ENCODE measurements at places on chromosomes 4 and X.
A peak's percentile ranks its signal among the peaks of the same experiment; 100 is the strongest.

- no peak for DNase-seq
Measured at GRCh38 chr4:8009710-8010511, 70.2 kb upstream of the AFAP1 start.

- no peak for DNase-seq
Measured at GRCh38 chr4:42865572-42866189, 26.8 kb upstream of the GRXCR1 start.

DNA sequence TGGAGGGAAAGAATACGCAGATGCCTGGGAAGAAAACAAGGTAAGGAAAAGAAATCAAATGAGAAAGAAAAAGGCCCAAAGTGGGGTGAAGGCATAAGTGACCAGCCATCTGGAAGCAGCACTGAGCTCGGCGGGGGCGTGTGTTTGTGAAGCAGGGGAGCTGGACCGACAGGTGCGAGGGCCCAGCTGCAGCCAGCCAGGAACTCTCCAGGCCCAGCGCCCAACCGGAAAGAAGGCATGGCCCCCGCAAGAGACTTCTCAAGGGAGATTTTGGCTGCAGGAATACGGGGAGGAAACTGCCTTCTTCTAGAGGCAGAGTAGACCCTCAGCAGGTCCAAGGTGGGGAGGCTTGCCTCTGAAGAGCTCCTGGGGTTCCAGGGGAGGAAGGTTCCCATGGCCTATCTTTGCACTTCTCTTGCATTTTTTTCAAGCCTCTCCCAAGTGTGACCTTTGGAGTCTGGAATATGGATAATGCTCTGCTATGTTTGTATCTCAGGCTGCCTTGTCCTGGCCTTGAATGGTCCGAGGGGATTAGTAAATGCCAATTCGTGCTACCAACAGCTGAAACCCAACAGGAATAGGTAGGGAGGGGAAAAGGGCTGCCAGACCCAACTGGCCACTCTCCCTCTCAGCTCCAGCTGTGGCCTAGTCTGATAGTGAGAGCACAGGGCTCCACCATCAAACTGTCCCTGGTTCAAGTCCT, 10.8 kb upstream of the CITED1 start:
- DNase-seq: no peak

- DNase-seq: no peak
Measured at GRCh38 chr4:121554382-121554781, 142.4 kb downstream of the ANXA5 start.

DNA sequence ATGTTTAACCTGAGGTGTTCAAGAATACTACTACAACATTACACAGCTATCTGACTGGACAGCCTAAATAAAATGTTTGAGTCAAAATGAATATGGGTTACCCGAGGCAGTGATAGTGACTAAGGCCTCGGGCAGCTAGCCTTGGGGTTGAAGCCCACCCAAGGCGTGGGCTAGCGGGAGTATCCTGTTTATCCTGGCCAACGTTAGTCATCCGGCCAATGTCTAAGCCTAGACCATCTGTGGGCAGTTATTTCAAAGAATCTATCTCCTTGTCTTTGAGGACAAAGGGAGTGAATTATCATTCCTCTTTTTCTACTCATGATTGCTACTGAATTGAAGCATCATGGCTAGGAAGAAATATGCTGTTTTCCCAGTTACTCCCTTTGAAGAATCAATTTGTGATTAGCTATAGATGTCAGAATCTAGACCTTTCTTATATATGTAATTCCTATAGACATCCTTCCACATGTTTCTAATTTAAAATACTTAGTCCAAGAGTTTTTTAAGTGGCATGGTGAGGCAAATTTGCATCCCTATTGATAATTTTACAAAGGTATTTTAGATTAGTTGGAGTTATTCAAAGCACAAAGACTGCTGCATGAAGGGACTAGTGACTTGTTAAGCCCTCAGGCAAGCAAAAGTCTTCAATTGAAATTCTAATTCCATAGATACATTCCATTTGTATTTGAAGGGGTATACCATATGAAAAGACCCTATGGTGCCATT, 6.0 kb upstream of the PDGFC start:
- DNase-seq: no peak

- DNase-seq: no peak
Measured at GRCh38 chr4:17624821-17625220, 10.4 kb downstream of the MED28 start.

DNA sequence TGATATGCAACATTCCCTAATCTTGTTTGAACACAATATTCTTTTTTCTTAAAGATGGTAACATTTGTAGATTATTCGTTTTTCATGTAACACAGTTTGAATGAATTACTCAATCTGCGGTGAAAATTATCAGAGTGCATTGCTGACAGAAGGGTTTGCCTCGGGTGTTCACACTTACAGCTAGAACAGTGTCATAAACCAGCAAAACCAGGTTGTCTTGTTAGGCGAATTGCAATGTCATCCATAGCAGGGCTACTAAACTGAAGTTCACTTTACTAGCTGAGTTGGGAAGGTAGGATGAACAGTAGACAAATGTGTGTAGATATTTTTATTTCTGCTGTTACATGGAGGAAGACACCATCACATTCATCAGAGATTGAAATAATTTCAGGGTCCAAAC, 98.9 kb downstream of the SLC39A8 start:
- DNase-seq: no peak

DNA sequence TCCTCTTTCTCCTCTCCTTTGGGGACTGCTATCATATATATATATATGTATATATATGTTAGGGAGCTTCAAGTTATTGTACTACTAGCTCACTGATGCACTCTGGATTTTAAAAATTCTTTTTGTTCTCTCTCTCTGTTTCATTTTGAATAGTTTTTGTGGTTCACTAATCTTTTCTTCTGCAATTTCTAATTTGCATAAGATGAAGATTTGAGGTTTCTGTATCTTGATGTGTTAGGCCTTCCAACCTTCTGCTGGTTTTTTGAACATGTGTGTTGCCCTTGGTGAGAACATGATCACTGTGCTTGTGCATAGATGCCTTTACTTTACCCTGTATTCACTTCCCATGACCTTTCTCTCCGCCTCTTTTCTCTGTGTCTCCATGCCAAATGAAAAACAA, 7.8 kb upstream of the ZNF718 start:
- no peak for DNase-seq

- DNase-seq: no peak
Measured at GRCh38 chrX:111869639-111870034, 6.3 kb upstream of the TRPC5OS start.

DNA sequence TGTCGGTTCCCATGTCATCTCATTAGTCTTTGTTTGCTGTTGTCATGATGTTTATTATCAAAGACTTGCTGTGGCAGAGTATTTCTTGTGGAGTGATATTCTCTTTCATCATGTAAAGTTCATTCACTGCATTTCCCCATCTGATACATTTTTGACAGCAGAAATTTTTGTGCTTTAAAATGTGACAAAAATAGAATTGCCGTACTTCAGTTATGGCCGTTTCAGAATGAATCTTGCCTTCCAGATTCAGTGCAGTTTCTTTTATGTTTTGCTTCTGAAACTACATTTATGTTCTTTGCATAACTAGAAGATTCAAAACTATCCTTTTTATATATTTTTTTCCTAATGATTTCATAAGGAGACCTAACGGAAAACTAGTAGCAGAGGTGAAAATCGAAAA, 10.0 kb downstream of the CSTF2 start:
- no peak for DNase-seq

- no peak for DNase-seq
Measured at GRCh38 chr4:61431131-61431530, 231.0 kb downstream of the ADGRL3 start.

- DNase-seq: no peak
Measured at GRCh38 chr4:57501720-57502119, 391.5 kb upstream of the IGFBP7 start.

GRCh38 chrX:74498924-74499323, 77.6 kb downstream of the SLC16A2 start:
- no peak for DNase-seq

GRCh38 chr4:65552057-65552456, 118.2 kb downstream of the EPHA5 start:
- no peak for DNase-seq

DNA sequence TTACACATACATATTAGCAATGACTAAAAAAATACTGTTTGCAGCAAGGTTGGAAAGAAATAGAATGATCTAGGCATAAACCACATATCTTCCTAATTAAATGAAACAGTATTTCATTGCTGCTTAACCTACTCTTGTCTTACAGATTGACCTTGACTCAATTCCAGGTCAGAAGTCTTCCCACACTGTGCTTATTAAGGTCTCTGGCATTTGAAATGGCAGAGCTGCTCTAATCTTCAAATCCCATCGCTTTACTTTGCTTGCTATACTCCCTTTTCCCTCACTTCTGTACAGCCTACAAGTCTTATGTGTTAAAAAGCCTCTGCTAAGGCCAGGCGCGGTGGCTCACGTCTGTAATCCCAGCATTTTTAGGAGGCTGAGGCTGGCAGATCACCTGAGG, 424.5 kb downstream of the RPA4 start:
- no peak for DNase-seq

DNA sequence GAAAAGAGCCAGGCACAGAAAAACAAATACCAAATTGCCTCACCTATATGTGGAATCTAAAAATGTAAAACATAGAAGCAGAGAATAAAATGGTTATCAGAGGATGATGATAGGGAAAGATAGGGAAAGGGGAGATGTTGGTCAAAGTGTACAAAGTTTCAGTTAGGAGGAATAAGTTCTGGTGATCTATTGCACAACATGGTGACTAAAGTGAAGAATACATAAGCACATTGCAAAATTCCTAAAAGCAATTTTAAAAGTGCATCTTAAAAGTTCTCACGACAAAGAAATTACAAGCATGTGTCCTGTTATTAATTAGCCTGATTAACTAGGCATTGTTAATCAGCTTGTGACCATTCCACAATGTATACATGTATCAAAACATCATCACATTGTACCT, 136.0 kb downstream of the GABRG1 start:
- DNase-seq: no peak

DNA sequence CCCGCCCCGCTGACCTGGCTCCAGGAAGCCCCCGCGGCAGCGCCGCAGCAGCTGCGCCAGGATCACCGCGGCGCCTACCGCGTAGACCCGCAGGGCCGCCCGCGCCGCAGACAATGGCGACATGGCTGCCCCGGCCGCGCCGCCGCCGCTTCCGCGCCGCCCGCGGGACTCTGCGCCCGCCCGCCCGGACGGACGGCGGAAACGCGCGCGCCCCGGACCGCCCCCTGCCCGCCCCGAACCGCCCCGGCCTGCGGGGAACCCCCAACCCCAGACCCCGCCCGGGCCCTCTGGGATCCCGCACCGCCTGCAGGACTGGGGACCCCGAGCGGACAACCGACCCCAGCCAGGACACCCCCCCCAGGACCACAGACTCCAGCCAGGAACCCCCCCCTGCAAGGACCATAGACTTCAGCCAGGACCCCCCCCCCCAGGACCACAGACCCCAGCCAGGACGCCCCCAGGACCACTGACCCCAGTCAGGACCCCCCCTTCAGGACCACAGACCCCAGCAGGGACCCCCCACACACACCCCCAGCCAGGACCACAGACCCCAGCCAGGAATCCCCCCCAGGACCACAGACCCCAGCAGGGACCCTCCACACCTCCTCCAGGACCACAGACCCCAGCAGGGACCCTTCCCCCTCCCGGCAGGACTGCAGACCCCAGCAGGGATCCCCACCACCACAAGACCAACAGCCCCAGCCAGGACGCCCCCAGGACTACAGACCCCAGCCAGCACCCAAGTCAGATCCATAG, at the start of the genes DHRSX and ZBED1:
Gene DHRSX, minus strand, starts transcription at position 174 of the 756 bp plus-strand sequence. Its CDS starts 51 bp downstream, at position 123.
Gene ZBED1, minus strand, starts transcription at position 174 of the 756 bp plus-strand sequence. CDS start 10,257 bp downstream, outside the sequence.
- peak; percentile 12 for DNase-seq

DNA sequence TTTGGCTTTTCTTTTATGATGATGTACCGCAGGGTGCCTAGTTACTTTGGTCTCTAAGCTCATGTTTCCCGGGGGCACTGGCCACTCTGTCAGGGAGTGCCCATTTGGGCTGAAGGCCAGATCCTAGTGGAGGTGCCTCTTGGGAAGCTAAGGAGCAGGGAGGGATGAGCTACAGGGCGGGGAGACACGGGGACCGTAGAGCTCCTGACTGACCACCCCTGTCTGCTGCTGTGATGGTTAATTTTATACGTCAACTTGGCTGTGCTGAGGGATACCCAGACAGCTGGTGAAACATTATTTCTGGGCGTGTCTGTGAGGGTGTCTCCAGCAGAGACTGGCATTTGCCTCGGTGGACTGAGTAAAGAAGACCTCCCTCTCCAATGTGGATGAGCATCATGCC, 24.9 kb upstream of the CLDN24 start:
- no peak for DNase-seq

DNA sequence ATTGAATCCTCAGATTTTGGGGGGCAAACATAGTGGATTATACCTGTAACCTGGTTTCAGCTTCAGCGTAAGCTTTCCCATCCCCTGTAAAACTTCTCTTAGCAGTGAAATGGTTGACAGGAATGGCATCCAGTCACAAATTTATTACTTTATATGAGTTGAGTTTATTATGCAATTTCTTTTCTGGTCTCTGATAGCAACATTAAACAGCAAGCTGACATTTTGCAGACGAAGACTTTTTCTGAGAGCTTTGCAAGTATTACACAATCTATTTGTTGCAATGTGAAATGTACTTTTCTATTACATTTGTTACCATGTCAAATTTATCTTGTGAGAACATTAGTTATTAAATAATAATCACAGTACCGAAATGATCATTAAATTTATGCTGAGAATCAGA, 60.6 kb downstream of the GSPT2 start:
- DNase-seq: no peak

DNA sequence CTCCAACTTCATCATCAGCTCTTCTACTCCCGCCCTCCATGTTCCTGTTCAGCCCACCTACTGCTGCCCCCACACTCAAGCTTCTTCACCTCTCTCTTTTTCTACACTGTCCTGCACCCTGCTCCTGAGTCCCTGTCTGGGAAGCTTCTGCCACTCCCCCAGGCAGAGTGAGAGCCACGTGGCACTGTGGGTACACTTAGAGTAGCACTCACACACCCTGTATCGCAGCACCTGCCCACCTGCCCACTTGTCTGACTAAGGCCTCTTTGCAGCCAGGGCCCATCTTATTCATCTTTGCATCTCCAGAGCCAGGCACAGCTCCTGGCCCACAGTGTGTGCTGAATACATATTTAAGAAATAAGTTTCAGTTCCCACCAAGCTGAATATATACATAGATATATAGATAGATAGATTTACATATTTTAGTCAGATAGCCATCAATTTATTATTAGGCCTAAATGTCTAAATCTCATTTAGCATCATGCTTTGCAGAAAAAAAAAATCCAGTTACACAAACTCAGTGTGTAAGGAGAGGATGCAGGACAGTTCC, 24.9 kb downstream of the CCDC149 start:
- DNase-seq: no peak

DNA sequence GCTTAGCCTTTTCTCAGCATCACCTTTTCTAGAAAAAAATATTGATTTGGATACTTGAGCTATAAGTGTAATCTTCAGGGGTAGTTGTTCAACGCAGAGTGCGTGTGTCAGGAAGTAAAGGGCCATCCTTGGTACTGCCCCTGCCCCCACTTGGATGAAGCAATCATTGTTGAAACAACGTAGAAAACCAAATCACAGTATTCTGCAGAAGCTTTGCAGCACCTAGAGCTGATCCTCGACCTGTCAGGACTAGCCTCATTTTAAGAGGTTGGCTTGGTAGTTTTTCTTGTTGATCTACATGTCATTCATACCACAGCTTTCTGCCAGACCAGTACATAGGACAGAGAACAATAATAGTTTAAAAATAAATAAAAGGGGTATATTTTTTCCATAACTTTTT, 65.3 kb upstream of the MYOZ2 start:
- no peak for DNase-seq

- no peak for DNase-seq
Measured at GRCh38 chr4:168507178-168507815, 10.4 kb downstream of the PALLD start.

Data from stimulated activated CD8-positive, alpha-beta memory T cell treated with anti-CD3 and anti-CD28 coated beads, Interleukin-7, amount 100 ng/mL, for 1 hour (primary cell).